ENCODE measurements at places on chromosomes 5 and 9. TPM values are rescaled to one million over a fixed set of nuclear protein-coding genes. Genes with fewer than 3 reads are reported as not detected.
A peak's percentile ranks its signal among the peaks of the same experiment; 100 is the strongest.

DNA sequence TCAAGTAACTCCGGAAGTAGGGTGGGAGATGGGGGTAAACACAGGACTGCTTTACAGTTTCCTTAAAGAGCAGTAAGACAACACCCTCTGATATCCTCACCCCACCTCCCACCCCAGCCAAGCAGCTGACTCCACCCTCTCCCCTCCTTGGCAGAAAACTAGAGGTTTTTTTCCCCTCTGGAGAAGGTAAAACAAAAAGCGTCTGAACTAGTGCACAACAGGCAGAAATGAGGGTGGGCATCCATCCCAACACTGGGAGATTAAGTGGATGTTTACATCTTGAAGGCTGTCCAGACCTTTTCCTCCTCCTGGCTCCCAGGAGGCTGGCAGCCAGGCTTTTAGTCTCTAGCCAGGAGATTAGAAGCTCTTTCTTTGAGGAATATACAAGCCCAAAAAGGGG, 13.9 kb upstream of the CTNNAL1 start:
- H3K4me3 ChIP-seq: no peak overlapping the region
- H3K36me3 ChIP-seq: peaks cover 5% of the 10 kb centered on the region
- H3K4me1 ChIP-seq: peaks cover 6% of the 10 kb centered on the region
- H3K27me3 ChIP-seq: no peaks in the 10 kb centered on the region
- peak; percentile 30 for DNase-seq

GRCh38 chr5:60516688-60517087, 183.3 kb downstream of the DEPDC1B start:
- no peaks in the 10 kb centered on the region for H3K27me3 ChIP-seq
- H3K36me3 ChIP-seq: no peaks in the 10 kb centered on the region
- H3K4me1 ChIP-seq: peaks cover 3% of the 10 kb centered on the region
- no peak overlapping the region for H3K4me3 ChIP-seq
- DNase-seq: no peak
- H3K27ac ChIP-seq: no peak overlapping the region

RGS7BP gene
- total RNA-seq: 5.3 TPM

- peaks cover 31% of the 10 kb centered on the region for H3K36me3 ChIP-seq
- DNase-seq: no peak
- H3K4me1 ChIP-seq: no peaks in the 10 kb centered on the region
- H3K27ac ChIP-seq: no peak overlapping the region
Observed at GRCh38 chr9:87683751-87684626, 41.9 kb upstream of the CTSL start.

DNA sequence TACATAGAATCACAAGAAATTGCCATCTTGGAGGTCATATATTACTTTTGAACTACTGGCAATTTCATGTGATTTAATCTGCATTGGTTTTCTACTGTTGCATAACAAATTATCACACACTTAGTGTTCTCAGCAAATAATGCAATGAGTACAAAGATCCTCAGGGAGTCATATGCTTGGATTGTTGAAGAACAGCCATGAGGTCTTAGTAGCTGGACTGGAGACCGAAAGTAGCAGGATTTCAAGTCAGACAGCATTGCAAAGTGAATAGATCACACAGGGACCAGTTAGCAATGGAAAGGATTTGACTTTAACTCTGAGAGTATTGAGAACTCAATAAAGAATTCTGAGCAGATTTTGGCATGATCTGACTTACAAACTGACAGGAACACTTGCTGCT, 32.2 kb upstream of the FRMD3 start:
- no peaks in the 10 kb centered on the region for H3K36me3 ChIP-seq
- no peak overlapping the region for H3K27ac ChIP-seq
- H3K27me3 ChIP-seq: no peaks in the 10 kb centered on the region
- DNase-seq: peak; percentile 60
- H3K4me3 ChIP-seq: no peak overlapping the region

DNA sequence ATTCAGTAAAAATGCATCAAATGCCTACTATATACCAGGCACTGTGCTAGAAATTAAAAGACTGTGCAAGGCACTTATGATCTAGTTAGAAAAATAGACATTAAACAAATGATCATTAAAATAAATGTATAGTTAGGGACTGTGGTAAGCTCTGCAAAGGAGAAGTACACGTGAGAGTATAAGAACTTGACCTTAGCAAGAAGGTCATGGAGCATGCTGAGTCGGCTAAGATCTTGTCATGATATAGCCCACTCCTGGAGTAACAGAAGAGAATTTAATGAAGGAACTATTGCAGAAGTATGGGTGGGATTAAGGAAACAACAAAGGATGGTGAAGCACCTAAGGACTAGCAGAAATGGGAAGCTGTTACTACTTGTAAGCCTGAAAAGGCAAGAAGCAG, 23.5 kb upstream of the SAP30L start:
- no peaks in the 10 kb centered on the region for H3K4me1 ChIP-seq
- no peak overlapping the region for H3K4me3 ChIP-seq
- peaks cover 15% of the 10 kb centered on the region for H3K36me3 ChIP-seq
- DNase-seq: no peak
- H3K27ac ChIP-seq: no peak overlapping the region

DNA sequence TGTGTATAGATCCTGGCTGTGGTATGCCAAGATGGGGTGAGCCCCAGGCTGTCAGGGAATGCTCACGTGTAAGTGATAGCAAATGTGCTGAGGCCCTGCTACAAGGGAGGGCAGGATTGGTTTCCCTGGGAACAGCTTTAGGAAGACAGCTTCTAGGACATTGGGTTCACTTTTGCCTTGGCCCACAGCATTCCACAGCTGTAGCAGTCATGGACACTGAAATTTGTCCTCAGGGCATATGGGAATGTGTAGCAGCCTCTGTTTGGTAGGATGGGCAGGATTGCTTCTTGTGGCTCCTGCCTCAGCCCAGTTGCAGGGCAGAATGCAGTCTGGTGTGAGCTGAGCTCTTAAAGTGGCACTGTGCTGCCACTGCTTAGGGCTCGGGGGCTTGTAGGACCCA, 1061.7 kb upstream of the WWC1 start:
- DNase-seq: no peak
- H3K4me3 ChIP-seq: no peak overlapping the region
- no peaks in the 10 kb centered on the region for H3K27me3 ChIP-seq
- no peak overlapping the region for H3K27ac ChIP-seq

- no peak overlapping the region for H3K27ac ChIP-seq
- H3K27me3 ChIP-seq: no peaks in the 10 kb centered on the region
- H3K4me1 ChIP-seq: peaks cover 5% of the 10 kb centered on the region
- peak; percentile 67 for DNase-seq
Observed at GRCh38 chr5:57325678-57326397, 152.0 kb downstream of the GPBP1 start.

GRCh38 chr5:178564397-178564796, 25.8 kb downstream of the COL23A1 start:
- H3K36me3 ChIP-seq: no peaks in the 10 kb centered on the region
- H3K27ac ChIP-seq: no peak overlapping the region
- no peak overlapping the region for H3K4me3 ChIP-seq
- peaks cover 10% of the 10 kb centered on the region for H3K4me1 ChIP-seq

CCL28 gene
- total RNA-seq: 0.22 TPM

DNA sequence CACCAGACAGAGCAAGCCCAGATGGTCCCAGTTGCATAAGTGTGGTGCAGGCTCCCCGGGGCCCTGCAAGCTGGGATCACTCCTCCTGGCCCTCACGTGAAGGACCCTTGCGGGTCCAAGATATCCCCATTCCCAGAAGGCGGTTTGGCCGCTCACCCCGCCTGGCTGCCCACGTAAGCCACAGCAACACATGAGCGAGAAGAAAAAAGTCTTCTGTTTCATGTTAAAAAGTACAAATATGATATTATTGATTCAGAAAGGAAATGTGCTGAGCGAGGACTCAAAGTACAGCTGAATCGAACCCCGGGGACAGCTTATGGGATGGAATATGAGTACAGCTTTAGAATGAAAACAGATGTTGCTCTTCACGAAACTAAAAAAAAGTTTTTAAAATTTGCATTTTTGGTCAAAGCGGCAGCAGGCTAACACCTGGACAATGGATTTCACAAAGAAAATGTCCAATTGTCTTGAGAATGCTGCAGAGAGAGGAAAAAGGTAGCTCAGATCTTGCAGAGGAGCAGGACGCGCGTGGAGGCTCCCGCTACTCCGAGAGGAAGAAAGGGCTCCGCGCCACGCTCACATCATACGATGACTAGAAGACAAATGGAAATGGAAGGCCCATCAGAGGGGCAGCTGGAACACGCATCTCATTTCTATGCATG, 427.6 kb downstream of the IRX1 start:
- peak; percentile 96 for DNase-seq
- H3K27me3 ChIP-seq: peaks cover 2% of the 10 kb centered on the region
- H3K4me1 ChIP-seq: peaks cover 21% of the 10 kb centered on the region
- H3K36me3 ChIP-seq: no peaks in the 10 kb centered on the region
- peak overlapping the region; percentile 67 for H3K27ac ChIP-seq

NUTM2G gene
- total RNA-seq: not detected

FAM120A gene
- total RNA-seq: 47.8 TPM

Data from muscle of leg (tissue), 16 donors.